ENCODE measurements at places on chromosomes 1 and 21.

- DNase-seq, result no peak
Measured at GRCh38 chr1:14996133-14997050, 157.2 kb upstream of the TMEM51 start.

GRCh38 chr1:65486613-65487012, 66.1 kb downstream of the LEPR start:
- DNase-seq, result no peak

DNA sequence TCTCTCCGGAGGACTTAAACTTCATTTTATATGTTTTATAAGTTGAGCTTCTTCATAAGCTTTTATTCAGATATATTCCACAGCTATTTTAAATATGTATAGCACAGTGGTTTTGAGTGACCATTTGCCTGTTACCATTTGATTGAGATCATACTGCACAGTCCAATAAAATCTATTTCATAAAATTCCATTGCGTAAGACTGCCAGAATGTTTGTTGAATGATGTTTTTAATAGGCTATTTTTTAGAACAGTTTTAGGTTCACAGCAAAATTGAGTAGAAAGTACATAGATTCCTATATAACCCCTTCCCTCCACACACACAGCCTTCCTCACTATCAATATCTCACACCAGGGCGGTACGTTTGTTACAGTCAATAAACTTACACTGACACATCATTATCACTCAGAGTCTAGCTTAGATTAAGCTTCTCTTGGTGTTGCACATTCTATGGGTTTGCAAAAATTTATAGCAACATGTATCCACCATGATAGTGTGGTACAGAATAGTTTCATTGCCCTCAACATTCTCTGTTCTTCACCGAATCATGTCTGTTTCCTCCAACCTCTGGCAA, 207.9 kb downstream of the TPR start:
- no peak for DNase-seq

DNA sequence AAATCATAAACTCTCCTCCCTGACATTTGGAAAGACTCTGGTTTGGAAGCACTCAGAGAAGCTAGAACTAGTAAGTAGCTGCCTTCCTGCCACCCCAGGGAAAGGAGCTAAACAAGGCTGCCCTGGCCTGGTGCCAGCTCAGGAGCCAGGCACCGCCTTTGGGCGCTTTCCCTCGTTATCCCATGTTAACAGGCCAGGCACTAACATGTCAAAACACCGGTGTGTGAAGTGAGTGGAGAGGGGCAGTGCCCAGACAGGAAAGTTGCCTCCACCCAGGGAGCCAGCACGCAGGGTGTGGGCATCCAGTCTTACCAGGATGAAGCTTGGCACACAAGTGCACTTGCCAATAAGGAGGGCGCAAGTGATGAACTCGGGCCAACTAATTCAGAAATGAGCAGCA, 346.8 kb downstream of the RRAGC start:
- DNase-seq, result no peak

DNA sequence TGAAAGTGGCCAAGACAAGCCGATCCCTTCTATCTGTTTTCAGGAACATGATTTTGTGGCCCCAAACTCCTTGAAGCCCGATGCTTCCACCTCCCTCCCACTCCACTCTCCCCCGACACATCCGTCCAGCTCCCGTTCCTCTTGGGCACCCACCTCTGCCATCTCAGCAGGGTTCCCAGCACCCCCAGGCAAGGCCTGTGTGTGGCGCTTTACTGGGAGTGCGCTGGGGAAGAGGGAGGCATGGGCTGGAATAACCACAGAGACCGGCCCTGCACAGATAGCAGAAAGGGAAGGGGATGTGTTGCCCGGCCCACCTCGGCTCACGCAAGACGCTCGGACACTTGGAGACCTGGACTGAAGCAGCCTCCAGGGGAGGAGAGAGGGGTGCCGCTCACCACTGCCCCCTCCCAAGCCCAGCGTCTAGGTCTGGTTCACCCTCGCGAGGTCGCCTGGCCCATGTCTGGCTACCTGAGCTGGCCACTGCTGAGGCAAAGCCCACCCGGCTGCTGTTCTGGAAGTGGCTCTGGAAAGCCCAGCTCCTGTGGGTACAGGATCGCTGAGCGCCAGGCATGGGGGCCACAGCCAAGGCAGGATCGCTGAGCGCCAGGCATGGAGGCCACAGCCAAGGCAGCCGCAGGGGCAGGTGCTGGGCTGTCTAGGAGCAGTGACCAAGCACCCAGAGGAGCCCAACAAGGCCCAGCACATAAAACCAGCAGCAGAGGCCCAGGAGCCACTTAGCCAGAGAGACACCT, 23.8 kb upstream of the COL18A1 start:
- no peak for DNase-seq

- DNase-seq, result no peak
Measured at GRCh38 chr21:43603233-43603626, 56.1 kb downstream of the HSF2BP start.

- no peak for DNase-seq
Measured at GRCh38 chr1:33180226-33180910, 1.5 kb downstream of the TRIM62 start.

- no peak for DNase-seq
Measured at GRCh38 chr1:232940262-232940661, 10.1 kb upstream of the NTPCR start.

GRCh38 chr1:230796626-230797025, 49.4 kb downstream of the CAPN9 start:
- DNase-seq, result no peak

- DNase-seq, result no peak
Measured at GRCh38 chr1:40030528-40031135, 9.9 kb upstream of the CAP1 start.

GRCh38 chr1:226784081-226785049, 45.3 kb upstream of the ITPKB start:
- DNase-seq, result no peak

DNA sequence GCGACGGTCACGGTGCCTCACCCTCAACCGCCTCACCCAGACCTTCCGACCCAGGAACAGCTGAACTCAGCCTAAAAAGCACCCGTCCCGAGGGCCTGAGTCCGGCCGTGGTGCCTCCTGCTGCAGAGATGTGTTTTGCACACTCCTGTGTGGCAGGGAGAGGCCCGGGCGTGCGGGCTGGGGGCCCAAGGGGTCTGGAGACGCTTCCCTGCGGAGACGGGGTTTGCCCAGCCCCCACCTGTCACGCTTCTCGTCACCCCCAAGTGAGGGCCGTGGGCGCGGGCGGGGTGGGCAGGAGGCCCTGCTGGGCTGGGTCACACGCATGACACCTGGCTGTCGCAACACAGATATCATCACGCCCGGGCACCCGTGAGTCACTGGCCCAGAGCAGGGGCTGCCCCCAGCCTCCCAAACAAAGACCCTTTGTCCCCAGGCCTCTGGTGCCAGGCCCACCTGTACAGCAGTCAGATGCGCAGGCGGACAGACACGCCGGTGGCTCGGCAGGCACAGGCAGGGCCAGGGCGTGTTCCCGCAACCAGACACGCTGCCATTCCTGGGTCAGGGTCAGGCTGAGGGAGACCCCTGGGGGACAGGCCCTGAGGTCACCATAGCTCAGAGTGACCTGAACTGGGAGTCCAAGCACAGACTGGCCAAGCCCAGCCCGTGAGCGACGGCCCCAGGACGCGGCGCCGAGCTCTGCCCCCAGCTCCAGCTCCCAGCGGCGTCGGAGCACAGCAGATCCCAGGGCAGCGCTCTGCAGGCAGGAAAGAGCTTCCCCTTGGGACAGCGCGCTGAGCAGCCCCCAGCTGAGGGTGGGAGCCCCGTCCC, 6.1 kb downstream of the B3GALT6 start:
- no peak for DNase-seq

DNA sequence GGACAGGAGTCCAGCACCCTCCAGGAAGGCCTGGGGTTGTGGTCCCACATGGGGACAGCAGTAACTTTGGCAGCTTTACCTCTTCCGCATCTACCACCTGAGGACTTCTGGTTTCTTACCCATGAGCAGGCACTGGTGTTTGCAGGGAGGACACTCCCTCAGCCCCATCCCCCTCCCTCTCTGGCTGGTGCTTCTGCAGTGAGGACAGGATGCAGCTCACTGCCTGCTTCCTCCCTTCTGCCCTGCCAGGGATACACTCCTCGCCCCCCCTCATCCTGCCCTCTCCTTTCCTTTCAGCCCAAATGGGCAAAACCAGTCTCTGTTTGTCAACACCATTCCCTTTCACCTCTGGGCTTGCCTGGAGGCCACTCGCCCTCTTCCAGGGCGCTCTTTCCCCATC, 62.4 kb downstream of the KIRREL1 start:
- DNase-seq, result no peak

GRCh38 chr21:23977971-23978370, 1629.3 kb downstream of the MRPL39 start:
- DNase-seq, result no peak

GRCh38 chr1:21344750-21345443, 54.6 kb upstream of the ECE1 start:
- DNase-seq, result no peak

DNA sequence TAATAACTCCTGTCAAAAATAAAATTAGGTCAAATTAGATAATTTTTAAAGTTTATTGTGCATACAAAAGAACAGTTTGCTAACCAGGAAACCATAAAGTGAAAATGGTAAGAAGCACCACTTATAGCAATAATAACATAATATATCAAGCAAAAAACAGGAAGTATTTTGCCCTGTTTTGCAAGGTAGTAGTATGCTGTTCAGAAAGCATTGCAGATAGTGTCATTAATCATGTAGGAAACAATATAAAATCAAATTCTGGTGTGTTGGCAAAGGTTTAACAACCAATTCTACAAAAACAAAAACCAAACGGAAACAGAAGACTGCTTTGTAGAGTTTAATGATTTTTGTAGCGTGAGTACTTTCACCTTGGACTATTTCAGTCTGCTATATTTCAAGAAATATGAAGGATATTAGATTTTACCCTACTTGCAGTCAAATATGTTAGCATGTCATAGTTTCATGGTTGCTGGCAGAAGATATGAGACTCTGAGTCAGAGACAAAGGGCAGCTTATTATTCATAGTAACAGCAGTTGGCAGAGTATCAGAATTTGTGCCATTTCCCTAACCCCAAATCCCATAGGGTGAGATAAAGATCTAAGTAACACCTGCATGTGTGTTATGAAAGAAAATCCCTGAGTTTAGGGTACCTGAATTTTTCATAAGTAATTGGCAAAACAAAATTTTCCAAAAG, 729.0 kb upstream of the BRINP3 start:
- DNase-seq, result no peak

GRCh38 chr1:20949871-20950590, 162.9 kb upstream of the HP1BP3 start:
- no peak for DNase-seq

DNA sequence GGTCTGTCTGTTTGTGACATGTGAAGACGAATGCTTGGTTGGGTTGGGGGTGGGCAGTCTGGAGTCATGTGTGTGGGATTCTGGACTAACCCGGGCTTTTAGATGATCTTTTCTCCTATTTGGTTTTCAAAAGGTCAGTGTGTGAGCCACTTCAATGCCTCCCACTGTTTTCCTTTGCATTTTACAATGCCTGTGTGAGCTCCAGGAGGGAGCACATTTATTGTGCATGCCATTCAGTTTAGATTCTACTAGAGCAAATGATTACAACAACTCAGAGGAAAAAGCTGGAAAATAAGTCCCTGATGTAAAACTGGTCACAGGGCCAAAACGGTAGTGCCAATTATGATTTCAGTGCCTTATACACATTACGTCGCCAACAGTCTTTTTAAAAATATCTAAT, 90.9 kb downstream of the LYPLAL1 start:
- no peak for DNase-seq

- DNase-seq, result no peak
Measured at GRCh38 chr21:18553786-18554185, 150.2 kb upstream of the TMPRSS15 start.

DNA sequence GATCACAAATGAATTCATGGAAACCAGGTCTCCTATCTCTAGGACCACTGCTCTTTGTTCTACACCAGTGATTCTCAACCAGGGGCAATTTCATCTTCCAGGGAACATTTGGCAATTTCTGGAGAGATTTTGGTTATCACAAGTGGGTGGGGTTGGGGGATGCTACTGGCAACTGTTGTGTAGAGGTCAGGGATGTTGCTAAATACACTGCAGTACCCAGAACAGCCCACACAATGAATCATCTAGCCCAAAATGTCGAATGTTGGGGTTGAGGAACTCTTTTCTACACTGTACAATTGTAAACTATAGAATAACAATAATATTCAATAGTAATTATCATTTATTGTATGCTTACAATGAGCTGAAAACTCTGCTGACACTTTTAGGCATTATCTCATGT, 55.7 kb upstream of the UBE2U start:
- no peak for DNase-seq
